ENCODE measurements at places on chromosomes 5 and 9. TPM values are rescaled to one million over a fixed set of nuclear protein-coding genes. Genes with fewer than 3 reads are reported as not detected.

Gene PTPN3
- 3.8 TPM for polyA plus RNA-seq

Gene TSSK1B
- not detected for polyA plus RNA-seq

Gene SMC2
- 2.6 TPM for polyA plus RNA-seq

Gene PRUNE2
- 9.7 TPM for polyA plus RNA-seq

Gene ANKRD34B
- 0.08 TPM for polyA plus RNA-seq

Gene SLC46A2
- not detected for polyA plus RNA-seq

Gene TCF7
- 0.36 TPM for polyA plus RNA-seq

Gene POMT1
- polyA plus RNA-seq, result 155 TPM

Gene CFAP77
- polyA plus RNA-seq, result not detected

Gene PLK2
- 309 TPM for polyA plus RNA-seq

Gene PAIP2
- polyA plus RNA-seq, result 181 TPM

Gene PCDHGB7
- polyA plus RNA-seq, result 4.7 TPM

Gene SLC25A51
- polyA plus RNA-seq, result 34.5 TPM

Gene STRBP
- 63.1 TPM for polyA plus RNA-seq

Gene NDFIP1
- 99.7 TPM for polyA plus RNA-seq

Gene FSTL4
- 0.57 TPM for polyA plus RNA-seq

Gene MYOZ3
- not detected for polyA plus RNA-seq

Gene HK3
- polyA plus RNA-seq, result 7.8 TPM

Gene SPAAR
- 0.35 TPM for polyA plus RNA-seq

Gene CA9
- not detected for polyA plus RNA-seq

Gene SLIT3
- polyA plus RNA-seq, result 0.06 TPM

Gene IL5
- not detected for polyA plus RNA-seq

Gene PCDHGB5
- polyA plus RNA-seq, result 0.54 TPM

Gene CHSY3
- not detected for polyA plus RNA-seq

Gene TNFSF8
- not detected for polyA plus RNA-seq

Gene PCDHB6
- 1.6 TPM for polyA plus RNA-seq

Gene PAX5
- polyA plus RNA-seq, result not detected

Gene ADGRV1
- 3.7 TPM for polyA plus RNA-seq

Gene PTPRD
- 153 TPM for polyA plus RNA-seq

Gene SREK1IP1
- 13.6 TPM for polyA plus RNA-seq

Gene CCNJL
- polyA plus RNA-seq, result 0.84 TPM

Gene FAM151B
- polyA plus RNA-seq, result 5.3 TPM
